ENCODE measurements at places on chromosomes 7 and 10.

- DNase-seq, result no peak
Measured at GRCh38 chr7:118615681-118616080, 391.2 kb downstream of the ANKRD7 start.

GRCh38 chr7:149566103-149566502 is 68.5 kb upstream of the ZNF746 start:
- no peak for DNase-seq

DNA sequence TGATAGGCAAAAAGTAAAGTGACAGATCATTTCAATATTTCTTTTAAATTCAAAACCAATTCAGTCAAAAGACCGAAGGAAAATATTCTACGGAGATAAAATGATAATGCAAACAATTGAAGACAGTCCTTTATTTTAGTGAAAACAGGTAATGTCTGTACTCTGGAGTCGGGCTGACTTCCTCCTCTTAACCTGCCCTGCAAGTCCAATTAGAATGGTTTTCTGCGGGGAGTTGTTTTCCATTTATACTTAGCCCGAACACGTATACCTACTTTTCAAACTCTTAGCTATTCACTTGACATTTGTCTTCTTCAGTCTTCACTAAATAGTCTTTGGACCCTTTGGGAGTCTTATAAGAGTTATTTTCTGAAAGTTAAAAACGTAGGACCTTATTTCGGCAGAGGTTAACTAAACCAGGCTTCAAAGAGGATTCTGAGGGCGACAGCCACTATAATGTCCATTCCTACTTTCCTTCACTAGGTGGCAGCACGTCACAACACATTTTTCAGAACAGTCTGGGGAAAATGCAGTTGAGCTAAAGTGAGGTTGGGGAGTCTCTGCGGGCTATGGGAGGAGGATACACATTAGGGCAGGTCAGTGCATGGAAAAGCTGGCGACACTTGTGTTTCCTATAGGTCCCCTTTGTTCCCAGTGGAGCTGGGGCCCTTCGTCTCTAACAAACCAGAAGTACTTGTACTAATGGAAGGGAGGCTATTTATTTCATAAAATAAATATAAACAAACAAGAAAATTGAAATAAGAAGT is 472.0 kb downstream of the KCNMA1 start:
- DNase-seq, result peak; percentile 7

DNA sequence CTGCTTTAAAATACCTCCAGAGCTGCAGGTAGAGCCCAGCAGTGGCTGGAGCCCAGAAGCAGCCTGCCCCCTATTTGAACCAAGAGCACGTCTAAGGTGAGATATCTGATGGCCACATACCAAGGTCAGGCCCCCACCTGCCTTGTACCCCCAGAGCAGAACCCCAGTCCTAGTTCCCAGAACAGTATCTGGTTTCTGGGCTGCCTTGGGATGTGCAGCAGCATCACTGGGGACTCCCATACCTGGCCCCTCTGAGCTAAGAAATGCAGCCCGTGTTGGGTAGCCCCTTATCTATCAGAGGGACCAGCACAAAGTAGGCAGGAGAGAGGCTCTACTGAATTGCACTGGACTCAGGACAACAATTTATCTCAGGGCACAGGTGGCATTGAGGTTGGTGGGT is 8.9 kb downstream of the SFTPD start:
- DNase-seq, result no peak

DNA sequence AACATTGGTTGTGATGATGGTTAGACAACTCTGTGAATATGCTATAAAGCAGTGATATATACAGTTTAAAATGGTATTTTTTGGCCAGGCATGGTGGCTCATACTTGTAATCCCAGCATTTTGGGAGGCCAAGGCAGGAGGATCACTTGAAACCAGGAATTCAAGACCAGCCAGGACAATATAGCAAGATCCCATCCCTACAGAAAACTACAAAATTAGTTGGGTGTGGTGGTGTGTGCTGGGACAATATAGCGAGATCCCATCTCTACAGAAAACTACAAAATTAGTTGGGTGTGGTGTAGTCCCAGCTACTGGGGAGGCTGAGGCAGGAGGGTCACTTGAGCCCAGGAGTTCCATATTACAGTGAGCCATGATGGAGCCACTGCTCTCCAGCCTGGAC is 27.5 kb upstream of the MSMB start:
- DNase-seq, result no peak

GRCh38 chr10:25083546-25084111 is 67.2 kb downstream of the THNSL1 start:
- DNase-seq, result no peak

- DNase-seq, result no peak
Measured at GRCh38 chr10:109981650-109982049, 26.1 kb upstream of the ADD3 start.

DNA sequence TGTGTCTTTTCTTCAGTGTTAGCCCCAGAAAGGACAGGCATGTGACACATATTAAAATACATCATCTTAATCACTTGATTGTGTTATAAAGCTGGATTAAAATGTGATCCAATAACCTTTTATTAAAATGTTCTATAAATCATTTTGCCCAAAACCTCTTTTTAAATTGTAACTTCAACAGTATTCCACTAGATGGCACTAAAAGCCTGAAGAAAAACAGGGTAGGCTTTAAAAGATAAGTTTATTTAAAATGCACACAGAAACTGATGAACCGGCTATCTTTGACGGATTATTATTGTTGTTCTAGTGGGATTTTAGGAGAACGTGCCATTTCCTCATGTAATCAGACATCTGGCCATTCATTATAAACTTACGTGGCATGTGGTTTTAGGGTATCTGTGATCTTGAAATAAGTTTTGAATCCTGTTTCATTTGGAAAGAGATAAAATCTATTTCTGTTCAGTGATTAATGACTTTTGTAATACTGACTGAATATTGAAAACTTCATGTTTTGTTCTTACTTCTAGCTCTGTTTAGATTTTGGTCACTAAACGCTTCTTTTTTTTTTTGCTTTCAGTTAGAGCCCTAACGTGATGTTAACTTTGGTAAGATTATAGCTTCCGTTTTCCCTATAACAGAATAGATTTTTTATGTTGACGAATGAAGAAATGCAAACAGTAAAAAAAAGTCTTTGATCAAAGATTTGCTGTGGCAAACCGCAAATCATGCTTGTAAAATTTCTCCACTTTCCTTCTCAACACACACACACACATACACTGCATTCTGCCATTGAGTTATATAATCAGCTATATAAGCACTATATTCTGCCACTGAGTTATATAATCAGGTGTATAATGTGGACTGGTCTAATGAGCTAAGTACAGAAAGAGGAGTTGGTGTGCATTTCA is 13.6 kb downstream of the VPS50 start:
- DNase-seq, result no peak

DNA sequence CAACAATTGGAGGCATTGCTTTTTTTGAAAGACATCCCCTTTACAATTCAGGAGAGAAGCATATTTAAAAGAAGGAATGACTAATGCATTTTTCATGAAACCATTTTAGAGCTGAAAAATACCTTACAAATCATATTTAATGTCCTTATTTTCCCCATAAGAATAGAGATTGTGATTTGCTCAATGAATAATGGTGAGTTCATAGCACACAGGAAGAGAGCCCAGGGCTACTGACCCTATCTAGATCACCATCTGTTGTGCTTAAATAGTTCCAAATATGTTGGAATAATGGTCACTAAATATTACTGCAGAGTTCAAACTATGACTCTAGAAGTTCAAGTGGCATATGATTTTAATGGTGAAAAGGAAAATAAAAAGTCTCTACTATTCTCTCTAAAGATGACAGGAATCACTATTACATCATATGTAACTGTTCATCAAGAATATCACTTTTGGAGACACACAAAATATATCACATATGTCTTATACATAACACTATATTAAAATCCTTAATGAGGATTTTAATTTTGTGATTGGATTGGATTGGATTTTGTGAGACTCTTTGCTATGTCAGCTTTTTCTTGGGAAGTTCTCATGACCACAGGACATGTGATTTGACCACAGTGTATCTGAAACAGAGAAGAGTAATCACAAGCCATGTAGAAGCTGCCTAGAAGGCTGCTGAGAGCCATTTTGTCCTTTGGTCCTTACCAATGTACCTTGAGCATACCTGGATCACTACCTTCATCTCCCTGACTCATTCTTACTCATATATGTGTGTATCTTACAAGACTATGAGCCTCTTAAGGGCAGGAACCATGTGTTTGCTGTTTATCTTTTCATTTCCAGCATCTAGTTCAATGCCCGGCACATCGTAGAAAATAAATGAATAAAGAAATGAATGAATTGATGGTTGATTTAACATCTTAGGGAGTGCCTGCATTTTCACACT is 26.4 kb downstream of the SLC16A9 start:
- DNase-seq, result no peak

DNA sequence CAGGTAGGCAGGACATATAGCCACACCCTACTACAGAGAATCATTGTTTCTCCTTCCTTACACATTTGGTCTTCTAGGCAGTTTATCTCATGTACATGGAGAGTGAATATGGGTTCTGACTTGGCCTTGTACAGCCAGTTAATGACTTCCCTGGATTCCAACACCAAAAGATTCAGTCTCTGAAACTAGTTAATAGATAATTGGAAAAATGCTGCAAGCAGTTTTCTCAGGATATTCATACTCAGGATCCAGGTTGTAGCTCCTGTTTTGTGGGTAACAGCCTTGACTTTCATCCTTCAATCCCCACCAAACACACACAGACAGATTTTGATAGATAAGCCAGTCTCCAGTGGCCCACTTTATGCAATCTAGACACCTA is 690.2 kb downstream of the NRG3 start:
- no peak for DNase-seq

DNA sequence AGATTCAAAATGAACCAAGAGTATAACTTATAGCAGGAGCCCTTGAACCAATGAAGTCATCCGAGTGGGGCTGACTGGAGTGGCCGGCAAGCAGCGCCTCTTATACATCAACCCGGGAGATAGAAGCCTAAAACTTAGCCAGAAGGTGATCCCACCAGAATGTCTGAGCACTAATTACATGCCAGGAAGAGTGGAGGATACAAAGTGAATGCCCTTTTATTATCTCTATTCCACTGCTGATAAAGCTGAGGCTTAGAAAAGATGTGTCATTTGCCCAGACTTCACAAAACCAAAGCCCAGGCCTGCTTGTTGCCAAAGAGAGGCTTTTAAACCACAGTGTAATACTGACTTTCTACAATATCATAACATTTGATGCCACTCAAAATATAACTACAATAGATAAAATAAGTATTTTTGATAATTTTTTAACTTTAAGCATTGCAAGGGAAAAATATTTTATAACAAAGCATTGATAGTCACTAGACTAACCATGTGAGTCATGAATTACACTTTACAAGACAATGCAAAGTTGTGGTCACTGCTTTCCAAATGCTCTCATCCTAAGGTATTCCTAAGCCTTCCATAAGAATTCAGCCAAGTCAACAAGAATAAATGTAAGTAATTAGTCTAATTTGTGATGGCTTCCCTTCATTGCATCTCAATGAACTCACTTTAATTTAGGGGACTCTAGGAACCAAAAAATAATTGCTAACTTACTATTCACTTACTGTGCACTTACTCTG is 58.6 kb upstream of the ARID5B start:
- no peak for DNase-seq

DNA sequence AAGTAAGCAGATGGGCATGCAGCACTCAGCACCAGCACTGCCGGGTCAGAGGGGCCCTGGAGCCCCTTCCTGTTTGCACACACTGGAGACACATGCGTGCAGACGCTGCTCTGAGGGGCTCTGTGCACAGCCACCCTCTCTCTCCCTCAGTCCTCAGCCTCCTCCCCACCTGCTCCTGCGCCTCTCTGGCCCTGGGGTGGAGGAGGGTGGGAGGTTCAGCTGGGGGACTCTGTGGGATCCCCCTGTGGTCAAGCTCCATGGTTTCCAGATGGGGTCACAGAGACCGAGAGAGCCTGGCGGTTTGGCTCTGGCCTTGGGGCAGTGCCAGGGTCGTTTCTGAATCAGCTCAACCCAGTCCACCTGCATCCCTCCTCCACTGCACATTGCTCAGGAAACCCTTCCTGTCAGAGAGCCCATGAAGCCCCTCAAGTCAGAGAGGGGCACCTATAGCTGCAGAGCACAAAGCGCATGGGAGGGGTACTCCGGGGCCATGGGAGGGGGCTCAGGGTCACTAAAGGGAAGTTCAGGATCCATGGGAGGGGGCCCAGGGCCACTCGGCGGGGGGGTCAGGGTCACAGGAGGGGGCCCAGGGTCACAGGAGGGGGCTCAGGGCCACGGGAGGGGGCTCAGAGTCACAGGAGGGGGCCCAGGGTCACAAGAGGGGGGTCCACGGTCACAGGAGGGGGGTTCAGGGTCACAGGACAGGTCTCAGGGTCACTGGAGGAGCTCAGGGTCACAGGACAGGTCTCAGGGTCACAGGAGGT is 161.7 kb downstream of the ADARB2 start:
- no peak for DNase-seq

GRCh38 chr7:80618096-80618495 is 20.3 kb upstream of the CD36 start:
- DNase-seq, result no peak

- DNase-seq, result no peak
Measured at GRCh38 chr10:78211561-78212051, 177.9 kb downstream of the RPS24 start.

- DNase-seq, result no peak
Measured at GRCh38 chr10:124588736-124589490, 127.3 kb downstream of the LHPP start.

DNA sequence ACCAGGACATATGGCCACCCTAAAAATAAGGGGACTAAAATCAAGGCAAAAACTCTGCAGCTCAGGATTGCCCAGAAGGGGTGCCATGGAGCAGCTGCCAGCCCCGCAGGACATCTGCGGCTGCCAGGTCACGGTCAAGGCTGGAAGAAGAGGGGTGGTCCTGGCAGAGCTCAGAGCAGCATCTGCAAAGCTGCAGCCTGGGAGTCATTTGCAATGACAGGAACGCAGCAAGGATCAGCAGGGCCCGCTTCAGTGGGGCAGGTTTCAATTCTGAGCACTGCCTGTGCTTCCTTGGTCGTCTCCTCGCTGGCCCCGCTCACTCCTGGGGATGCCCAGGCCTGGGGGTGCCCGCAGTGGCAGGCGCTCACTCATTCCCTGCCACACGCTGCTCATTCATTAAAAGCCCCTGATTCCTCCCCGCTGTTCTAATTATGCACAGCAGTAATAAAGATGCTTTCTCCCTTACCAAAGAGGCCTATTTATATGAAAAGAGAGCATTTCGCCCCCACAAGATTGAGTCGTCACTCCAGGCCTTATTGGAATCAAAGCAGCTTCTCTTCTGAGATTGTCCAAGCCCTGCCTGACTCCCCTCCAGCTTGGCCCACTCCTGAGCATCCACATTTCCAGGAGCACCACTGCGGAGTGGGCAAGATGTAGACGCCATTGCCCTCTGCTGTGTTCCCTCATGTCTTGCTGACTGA is 4.6 kb downstream of the HSPA12A start:
- no peak for DNase-seq
